ENCODE measurements at places on chromosomes 11 and 22. TPM values are rescaled to one million over a fixed set of nuclear protein-coding genes. Genes with fewer than 3 reads are reported as not detected.

GRCh38 chr11:33544593-33545373 lies 155.8 kb downstream of the C11orf91 start:
- no peak overlapping the region for H3K27ac ChIP-seq
- no peaks in the 10 kb centered on the region for H3K36me3 ChIP-seq
- H3K4me1 ChIP-seq: no peaks in the 10 kb centered on the region
- no peaks in the 10 kb centered on the region for H3K27me3 ChIP-seq
- H3K4me3 ChIP-seq: no peak overlapping the region

Gene GNG3
- total RNA-seq: not detected

Gene ANO9
- total RNA-seq: 0.59 TPM

Gene TIGD3
- 0.35 TPM for total RNA-seq

Gene MCHR1
- total RNA-seq: 1.2 TPM

GRCh38 chr11:97883086-97883485 lies 1137.7 kb upstream of the CNTN5 start:
- no peak for DNase-seq
- H3K27ac ChIP-seq: no peak overlapping the region
- no peaks in the 10 kb centered on the region for H3K27me3 ChIP-seq
- no peaks in the 10 kb centered on the region for H3K4me1 ChIP-seq
- no peaks in the 10 kb centered on the region for H3K36me3 ChIP-seq

GRCh38 chr22:27996529-27996925 lies 77.5 kb upstream of the PITPNB start:
- H3K27ac ChIP-seq: no peak overlapping the region
- DNase-seq: no peak
- H3K4me3 ChIP-seq: no peak overlapping the region
- H3K36me3 ChIP-seq: no peaks in the 10 kb centered on the region
- H3K4me1 ChIP-seq: no peaks in the 10 kb centered on the region
- no peaks in the 10 kb centered on the region for H3K27me3 ChIP-seq

Gene UNC93B1
- total RNA-seq: 4.1 TPM

Gene PLEKHA7
- total RNA-seq: 13.3 TPM

Gene GGT1
- total RNA-seq: 4.1 TPM

Gene OR2AT4
- not detected for total RNA-seq

- H3K27ac ChIP-seq: no peak overlapping the region
- H3K4me1 ChIP-seq: no peaks in the 10 kb centered on the region
- no peaks in the 10 kb centered on the region for H3K36me3 ChIP-seq
- H3K4me3 ChIP-seq: no peak overlapping the region
Observed at GRCh38 chr22:40396882-40397281, 26.5 kb downstream of the SGSM3 start.
